ENCODE measurements at places on chromosomes 11 and 22.
A peak's percentile ranks its signal among the peaks of the same experiment; 100 is the strongest.

DNA sequence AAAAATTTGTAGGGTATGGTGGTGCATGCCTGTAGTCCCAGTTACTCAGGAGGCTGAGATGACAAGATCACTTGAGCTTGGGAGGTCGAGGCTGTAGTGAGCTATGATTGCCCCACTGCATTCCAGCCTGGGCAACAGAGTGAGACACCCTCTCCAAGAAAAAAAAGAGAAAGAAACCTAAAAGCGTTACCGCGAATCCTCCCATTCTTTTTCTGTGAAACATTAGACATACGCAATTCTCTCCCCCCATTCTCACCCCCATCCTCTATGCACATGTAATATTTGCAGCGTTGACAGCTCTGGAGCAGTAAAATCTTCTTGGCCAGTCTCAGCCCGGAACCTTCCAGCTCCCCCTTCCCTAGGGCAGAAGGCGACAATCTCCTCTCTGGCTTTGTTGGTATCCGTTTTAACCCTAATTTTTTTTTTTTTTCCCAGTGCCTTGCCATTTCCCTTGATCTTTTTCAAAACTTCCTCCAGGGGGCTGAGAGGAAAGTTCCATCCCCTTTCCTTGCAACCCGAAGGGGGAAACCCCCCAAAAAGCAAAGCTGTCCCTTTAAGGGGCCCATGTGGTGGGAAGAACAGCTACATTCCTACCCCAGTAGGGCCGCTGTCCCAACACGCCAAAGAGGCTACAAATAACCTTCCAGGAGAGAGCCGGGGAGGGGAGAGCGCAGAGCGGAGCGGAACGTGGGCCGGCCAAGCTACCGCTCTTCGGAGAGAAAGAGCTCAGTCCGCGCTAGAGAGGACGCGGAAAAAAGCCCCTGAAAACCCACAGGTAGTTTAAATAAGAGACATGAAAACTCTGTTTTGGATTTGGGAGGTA lies 1.9 kb downstream of the LRP4 start:
- peak; percentile 88 for DNase-seq

GRCh38 chr22:36065775-36066544 lies 37.3 kb upstream of the RBFOX2 start:
- DNase-seq, result peak; percentile 97

DNA sequence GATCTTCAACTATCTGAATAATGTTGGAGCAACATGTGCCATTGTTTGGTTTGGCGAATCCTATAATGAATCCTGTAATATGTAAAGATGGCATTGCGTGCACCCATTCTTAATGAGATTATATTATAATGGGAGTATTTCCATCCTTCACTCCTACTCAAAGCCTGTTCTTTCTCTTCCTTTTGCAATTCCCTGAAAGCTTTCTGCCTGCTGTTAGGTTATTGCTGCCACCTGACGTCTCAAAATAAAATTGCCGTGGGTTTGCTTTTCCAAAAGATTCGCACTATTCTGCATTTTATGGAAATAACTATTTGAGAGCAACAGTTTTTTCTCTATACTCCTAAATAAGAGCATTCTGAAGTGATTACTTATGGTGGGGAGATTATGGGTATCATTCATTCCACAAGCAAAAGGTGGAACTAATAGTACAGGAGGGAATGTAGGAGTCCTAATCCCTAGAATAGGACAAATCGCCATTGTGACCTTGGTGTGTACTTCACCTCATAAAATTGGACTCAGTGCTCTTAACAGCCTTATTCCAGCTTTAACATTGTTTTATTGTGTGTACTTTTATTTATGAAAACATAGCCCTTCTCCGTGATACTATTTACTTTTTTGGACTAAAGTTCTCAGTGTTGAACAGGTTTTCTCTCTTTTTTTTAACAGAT lies 69.6 kb upstream of the ALKBH3 start:
- DNase-seq, result peak; percentile 18

DNA sequence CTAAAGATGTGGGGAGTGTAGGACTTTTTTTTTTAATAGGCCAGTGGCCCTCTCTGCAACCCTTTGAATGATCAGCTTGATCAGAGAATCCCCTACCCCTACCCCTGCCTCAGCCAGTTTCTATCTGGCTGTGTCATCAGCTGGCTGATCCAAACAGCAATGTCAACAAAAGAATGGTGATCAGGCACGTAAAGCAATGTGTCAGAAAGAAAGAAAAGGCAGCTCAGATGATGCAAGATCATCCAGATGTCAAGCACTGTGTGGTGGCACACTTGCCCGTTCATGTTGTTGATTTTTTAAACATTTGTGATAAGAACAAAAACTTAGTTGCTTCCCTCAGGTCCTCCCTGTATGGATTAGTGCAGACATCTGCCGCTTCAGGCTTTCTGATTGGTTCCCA lies 26.3 kb upstream of the EHF start:
- no peak for DNase-seq

GRCh38 chr11:15430381-15430780 lies 315.7 kb downstream of the INSC start:
- DNase-seq, result no peak

GRCh38 chr11:122105044-122105758 lies 10.8 kb downstream of the BLID start:
- DNase-seq, result no peak

DNA sequence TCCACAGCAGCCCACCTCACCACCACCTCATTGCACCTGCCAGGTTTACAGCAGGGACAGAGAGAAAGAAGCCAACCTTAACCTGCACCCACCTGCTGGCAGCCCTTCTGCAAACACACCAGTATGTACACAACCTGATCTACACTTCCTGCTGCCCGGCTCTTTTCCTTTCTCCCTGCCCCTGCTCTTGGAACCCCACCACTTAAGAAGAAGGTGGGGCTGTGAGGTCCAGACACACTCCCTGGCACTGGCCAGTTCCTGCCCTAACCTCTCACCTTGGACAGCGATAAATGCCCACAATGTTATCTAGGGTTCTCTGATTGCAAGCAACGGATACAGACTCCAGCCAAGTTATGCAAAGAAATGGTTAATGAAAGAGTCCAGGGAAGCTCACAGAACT lies 10.8 kb upstream of the SLC35C1 start:
- no peak for DNase-seq

DNA sequence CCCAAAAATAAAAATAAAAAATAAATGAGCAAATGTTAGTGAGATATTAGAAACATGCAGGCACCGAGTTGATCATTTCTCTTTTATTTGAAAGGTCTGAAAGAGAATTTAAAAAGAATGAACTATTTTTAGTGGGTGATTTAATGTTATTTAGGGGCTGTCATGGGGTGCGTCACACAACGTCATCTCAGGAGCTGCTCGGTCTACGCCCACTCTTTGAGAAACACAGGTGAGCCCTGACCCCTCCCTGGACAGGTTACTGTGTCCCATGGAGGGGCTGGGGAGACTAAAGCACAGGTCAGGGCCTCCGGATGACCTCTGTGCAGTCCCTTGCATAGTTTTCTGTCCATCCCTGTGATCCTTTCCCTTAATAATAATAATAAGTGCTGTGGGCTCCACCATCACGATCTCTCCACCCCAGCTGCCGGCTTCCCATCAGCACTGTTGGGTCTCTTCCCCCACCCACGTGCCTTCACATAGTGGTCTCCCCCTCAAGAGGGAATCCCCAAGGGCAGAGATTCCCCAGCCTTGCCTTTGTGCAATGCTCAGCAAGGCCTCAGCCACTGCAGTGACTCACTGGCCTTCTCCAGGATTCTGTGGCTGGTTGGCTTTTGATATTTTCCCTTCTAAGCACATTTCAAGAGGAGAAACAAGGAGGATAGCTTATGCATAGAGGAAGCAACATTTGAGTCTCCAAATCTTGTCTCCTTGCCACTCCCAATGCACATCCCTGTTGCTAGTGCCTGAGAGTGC lies 159.9 kb downstream of the TTC17 start:
- DNase-seq, result peak; percentile 23

DNA sequence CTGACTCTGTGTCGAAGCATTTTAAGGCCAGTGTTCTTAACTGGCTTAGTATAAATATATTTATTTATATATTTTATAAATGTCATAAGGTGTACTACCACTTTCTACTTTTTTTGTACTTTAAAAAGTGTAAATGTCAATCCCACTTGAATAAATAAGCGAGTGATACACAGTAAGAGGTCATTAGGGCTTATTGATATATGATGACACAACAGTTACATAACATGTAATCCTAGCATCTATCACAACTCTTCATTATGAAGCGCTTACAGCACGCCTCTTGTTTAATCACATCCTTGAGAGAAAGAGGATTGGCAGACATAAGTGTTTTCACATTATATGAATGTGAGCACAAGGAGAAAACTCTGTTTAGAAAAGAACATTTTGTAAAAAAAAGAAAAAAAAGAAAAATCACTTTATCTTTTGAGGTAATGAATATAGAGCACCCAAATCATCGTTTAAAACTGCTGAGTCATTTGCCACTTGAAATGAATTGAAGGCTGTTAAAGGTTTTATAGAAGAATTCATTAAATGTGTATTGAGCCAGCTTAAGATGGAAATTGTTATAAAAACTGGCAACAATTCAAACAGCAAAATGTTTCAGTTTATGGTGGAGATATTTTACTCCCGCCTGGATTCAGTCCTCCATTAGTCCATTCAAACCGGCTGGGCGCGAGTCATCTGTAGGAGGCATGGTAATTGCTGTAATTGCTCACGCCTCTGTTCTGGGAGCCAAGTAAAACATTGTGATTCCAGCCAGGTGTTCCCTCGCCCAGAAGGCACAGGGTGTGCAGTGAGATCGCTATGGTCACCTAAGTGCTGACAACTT lies 627.3 kb upstream of the KIRREL3 start:
- peak; percentile 33 for DNase-seq

DNA sequence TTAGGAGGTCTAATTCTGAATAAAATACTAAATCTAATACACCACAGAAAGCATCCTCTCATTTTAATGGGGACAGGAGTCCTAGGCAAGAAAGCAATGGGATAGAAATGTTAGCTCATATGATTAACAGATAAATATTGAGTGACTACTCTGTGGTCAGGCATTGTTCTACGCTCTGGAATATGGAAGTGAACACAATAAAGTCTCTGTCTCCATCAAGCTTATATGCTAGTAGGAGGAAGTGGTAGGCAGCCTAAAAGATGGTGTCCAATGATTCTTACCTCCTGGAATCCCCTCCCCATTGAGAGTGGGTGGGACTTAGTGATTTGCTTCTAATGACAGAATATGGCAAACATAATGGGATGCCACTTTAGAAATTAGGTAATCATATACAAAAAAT lies 160.3 kb upstream of the PDGFD start:
- no peak for DNase-seq

DNA sequence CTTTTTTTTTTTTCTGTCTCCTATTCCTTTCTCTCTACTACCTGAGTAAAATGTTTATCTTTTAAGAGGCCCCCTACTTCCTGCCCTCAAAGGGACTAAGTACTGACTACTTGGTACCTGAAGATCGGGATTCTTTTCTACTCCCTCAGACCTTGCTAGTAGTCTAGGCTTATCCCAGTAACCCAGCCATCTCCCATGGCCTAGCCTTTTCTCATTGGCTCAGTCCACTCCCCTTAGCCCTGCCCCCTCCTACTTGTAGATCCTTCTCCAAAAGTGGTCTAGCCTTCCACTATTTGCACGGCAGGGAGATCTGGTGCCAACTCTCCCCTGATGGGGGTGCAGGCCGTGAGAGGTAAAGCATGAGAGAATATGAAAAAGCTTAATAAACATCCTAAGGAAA lies 133.7 kb downstream of the RCN1 start:
- no peak for DNase-seq

DNA sequence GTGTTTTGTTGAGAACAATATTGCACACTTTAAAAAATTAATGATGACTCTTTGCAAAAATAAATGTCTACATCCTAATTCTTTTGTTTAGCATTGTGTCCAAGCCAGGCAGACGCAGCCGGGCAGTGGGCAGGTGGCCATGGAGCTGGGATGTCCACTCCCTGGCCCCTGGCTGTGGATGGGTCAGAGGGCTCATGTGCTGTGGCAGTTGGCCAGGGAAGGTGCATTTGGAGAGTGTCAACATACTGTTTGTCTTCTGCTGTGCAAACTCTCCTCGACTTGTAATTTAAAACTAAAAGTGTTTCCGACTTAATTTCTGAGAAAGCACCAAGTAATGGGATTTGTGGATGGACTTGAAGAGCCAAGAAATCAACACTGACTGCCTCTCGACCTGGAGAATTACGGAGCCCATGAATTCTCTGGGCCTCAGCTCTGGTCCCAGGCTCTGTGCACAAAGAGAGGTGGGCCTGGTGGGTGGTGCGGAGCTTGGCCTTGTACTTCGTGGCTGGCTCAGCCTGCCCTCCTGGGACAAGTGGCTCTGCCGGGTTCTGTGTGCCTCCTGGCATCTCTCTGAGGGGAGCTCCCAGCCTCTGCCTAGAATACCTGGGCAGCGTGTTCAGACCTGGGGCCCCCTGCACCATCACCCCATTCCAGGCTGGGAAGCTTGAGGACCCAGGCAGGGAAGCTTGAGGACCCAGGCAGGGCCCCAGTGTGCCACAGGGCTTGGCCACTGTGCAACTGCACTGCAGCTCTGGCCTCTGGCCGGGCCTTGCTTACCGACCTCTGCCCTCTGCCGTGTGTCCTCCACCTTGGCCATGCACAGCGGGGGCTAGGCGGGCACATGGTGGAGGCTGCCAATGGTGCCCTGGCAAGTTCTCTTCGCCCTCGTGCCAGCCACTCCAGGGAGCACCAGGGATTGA lies 46.4 kb downstream of the RTN4R start:
- DNase-seq, result no peak

- DNase-seq, result no peak
Observed at GRCh38 chr11:2527621-2528291, 82.9 kb downstream of the KCNQ1 start.

DNA sequence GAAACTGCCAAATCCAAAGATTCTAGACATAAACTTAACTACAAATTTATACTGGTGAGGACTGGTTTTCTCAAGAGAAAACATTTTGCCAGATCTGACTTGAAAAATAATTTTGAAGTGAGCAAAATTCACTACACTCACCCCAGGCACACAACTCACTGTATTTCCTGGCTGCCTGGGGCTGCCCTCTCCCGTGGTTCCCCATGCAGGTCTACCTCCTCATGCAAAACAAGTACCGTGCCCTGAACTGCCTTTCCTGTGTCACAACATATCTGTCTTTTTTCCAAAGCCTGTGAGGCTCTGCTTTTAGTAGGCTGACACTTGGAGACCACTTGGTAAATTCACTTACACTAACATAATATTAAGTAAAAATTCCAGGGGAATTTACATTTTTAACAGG lies 76.4 kb downstream of the LIF start:
- no peak for DNase-seq

DNA sequence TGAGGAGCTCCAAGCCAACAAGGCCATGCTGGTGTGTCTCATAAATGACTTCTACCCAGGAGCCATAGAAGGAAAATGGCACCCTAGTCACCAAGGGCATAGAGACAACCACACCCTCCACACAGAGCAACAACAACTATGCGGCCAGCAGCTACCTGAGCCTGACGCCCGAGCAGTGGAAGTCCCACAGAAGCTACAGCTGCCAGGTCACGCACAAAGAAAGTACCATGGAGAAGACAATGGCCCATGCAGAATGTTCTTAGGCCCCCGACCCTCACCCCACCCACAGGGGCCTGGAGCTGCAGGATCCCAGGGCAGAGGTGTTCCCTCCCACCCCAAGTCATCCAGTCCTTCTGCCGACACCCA lies 28.0 kb downstream of the IGLL5 start:
- no peak for DNase-seq

GRCh38 chr11:20840341-20840740 lies 171.0 kb downstream of the NELL1 start:
- DNase-seq, result no peak

- DNase-seq, result no peak
Observed at GRCh38 chr11:88277349-88277915, 60.1 kb downstream of the CTSC start.

- DNase-seq, result no peak
Observed at GRCh38 chr11:8693010-8693551, 10.5 kb downstream of the RPL27A start.

- DNase-seq, result no peak
Observed at GRCh38 chr22:33327348-33327860, 269.2 kb upstream of the SYN3 start.

- DNase-seq, result no peak
Observed at GRCh38 chr22:20549232-20549841, 41.9 kb downstream of the MED15 start.

Data from fibroblast of skin of right biceps (primary cell).